ENCODE measurements at places on chromosomes 4 and X. TPM values are rescaled to one million over a fixed set of nuclear protein-coding genes. Genes with fewer than 3 reads are reported as not detected.
A peak's percentile ranks its signal among the peaks of the same experiment; 100 is the strongest.

- H3K4me3 ChIP-seq: peak within 1 kb of the TSS; percentile 71
- H3K27me3 ChIP-seq: no peaks in the 10 kb centered on the region
- DNase-seq: peak; percentile 98
- H3K27ac ChIP-seq: peak within 1 kb of the TSS; percentile 67
- no peaks in the 10 kb centered on the region for H3K36me3 ChIP-seq
Measured at GRCh38 chrX:53422086-53422860, at the start of gene SMC1A. Gene SMC1A, minus strand, starts transcription at chrX:53422654. Its CDS starts 54 bp downstream, at chrX:53422600.

DNA sequence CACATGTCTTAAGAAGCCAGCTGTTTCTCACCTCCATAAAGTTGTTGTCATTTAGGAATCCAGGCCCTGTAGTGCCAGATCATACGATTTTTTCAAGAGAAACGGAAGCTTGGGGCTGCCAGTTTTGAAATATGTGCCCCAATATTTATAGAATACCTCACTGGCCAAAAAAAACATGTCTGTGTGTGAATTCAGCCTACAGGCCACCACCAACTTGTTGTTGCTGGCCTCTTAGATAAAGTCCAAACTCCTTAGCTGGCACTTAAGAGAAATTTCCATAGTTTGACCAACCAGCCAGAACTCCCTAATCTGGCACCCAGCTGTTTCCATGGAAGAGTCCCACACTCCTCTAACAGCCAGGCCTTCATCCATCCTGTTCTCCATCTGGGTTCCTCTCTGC is 74.1 kb downstream of the WDR19 start:
- no peaks in the 10 kb centered on the region for H3K27me3 ChIP-seq
- no peak overlapping the region for H3K4me3 ChIP-seq
- H3K27ac ChIP-seq: no peak overlapping the region
- DNase-seq: no peak
- H3K4me1 ChIP-seq: no peaks in the 10 kb centered on the region

DNA sequence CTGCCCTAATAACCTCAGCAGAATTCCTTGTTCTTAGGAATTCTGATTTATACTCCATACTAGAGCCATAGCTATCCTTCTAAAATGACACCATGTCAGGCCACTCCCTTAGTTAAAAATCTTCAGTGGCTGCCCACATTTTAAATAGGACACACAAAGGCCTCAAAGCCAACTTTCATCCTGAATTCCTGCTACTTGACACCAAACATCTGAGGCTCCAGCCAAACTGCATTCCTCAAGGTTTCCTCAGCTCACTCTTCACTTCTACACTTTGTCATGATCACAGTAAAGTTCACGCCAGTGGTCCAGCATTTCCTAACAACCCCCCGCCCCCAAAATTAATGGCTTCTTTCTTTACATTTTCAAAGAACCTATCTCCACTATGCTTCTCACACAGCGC is 124.3 kb downstream of the ADGRA3 start:
- no peak overlapping the region for H3K27ac ChIP-seq
- peak; percentile 54 for DNase-seq
- H3K36me3 ChIP-seq: peaks cover 11% of the 10 kb centered on the region
- H3K4me3 ChIP-seq: no peak overlapping the region

GRCh38 chrX:40878766-40879165 is 143.4 kb upstream of the MED14 start:
- no peaks in the 10 kb centered on the region for H3K4me1 ChIP-seq
- H3K36me3 ChIP-seq: no peaks in the 10 kb centered on the region
- no peak for DNase-seq
- H3K27me3 ChIP-seq: peaks cover 2% of the 10 kb centered on the region

GRCh38 chr4:53098681-53099121 is 236.6 kb downstream of the RASL11B start:
- H3K27me3 ChIP-seq: no peaks in the 10 kb centered on the region
- peak; percentile 92 for DNase-seq
- no peaks in the 10 kb centered on the region for H3K36me3 ChIP-seq

GRCh38 chrX:68693481-68694434 is 46.3 kb downstream of the STARD8 start:
- no peaks in the 10 kb centered on the region for H3K36me3 ChIP-seq
- H3K4me3 ChIP-seq: peak overlapping the region; percentile 64
- DNase-seq: peak; percentile 50
- H3K27ac ChIP-seq: no peak overlapping the region
- no peaks in the 10 kb centered on the region for H3K4me1 ChIP-seq

DNA sequence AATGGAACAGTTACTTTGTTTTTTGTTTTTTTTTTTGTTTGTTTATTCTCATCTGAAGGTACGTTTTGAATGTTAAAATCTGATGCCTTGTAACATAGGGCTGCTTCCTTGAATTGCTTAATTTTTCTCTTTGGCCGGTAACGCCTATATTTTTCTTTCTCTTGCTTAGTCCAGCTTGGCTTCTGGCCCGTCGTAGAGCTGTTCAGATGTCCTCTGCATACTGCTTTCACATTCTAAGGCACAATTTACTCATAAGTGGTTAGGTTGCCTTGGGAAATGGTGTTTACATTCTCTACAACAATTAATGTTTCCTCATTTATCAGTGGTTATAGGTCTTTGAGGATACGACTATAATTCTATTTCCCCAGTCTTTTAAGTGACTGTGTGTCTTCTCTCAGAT is 7.9 kb downstream of the NONO start:
- no peak overlapping the region for H3K4me3 ChIP-seq
- peak; percentile 35 for DNase-seq
- H3K4me1 ChIP-seq: no peaks in the 10 kb centered on the region
- no peaks in the 10 kb centered on the region for H3K27me3 ChIP-seq

GRCh38 chr4:10622728-10623127 is 61.8 kb downstream of the CLNK start:
- H3K27ac ChIP-seq: no peak overlapping the region
- DNase-seq: no peak
- H3K36me3 ChIP-seq: no peaks in the 10 kb centered on the region
- H3K4me1 ChIP-seq: peaks cover 3% of the 10 kb centered on the region
- H3K4me3 ChIP-seq: no peak overlapping the region
- H3K27me3 ChIP-seq: peaks cover 11% of the 10 kb centered on the region

GRCh38 chr4:169215656-169216055 is 55.1 kb downstream of the SH3RF1 start:
- H3K27ac ChIP-seq: no peak overlapping the region
- H3K27me3 ChIP-seq: no peaks in the 10 kb centered on the region
- no peak for DNase-seq
- peaks cover 7% of the 10 kb centered on the region for H3K4me1 ChIP-seq
- H3K36me3 ChIP-seq: peaks cover 5% of the 10 kb centered on the region
- no peak overlapping the region for H3K4me3 ChIP-seq

DNA sequence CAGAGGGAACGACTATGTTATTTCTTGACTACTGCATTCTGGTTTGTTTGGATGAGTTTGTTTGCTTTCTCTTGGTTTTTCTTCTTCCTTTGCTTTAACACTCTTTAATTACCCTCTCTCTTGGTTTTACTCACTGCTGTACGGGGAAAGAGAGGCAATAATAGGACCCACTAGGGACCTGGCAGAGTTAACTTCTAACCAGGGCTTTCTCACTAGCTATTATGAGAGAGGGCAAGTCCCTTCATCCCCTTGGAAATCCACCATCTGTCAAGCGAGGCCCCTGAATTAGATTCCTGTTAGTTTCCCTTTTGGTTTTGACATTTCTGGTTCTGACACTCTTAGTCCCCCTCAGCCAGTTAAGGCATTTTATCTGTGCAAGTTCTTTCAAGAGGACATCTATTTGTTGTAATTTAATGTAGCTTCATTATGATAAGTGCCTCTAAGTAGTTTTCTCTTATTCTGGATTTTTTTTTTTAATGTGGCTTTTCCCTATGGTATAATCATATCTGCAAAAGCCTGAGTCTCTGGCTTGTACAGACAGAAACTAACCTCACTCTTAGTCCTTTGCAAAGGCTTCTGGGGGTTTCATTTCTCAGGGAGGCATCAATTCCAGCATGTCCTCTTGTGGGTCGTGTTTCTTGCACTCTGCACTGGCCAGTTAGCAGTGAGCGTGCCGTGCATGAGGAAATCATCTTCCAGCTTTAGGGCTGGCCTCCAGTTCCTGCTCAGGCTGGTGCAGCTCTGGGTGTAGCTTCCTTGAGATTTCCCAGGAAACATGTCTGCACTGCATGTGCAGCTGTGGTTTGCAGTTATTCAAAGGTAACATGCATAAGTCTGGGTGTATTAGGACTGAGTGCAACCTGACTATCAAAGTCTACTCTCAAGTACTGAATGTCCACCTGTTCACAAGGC is 221.3 kb downstream of the STIM2 start:
- no peaks in the 10 kb centered on the region for H3K36me3 ChIP-seq
- H3K27ac ChIP-seq: no peak overlapping the region
- no peak for DNase-seq
- no peak overlapping the region for H3K4me3 ChIP-seq
- H3K4me1 ChIP-seq: no peaks in the 10 kb centered on the region
- H3K27me3 ChIP-seq: peaks cover 15% of the 10 kb centered on the region

DNA sequence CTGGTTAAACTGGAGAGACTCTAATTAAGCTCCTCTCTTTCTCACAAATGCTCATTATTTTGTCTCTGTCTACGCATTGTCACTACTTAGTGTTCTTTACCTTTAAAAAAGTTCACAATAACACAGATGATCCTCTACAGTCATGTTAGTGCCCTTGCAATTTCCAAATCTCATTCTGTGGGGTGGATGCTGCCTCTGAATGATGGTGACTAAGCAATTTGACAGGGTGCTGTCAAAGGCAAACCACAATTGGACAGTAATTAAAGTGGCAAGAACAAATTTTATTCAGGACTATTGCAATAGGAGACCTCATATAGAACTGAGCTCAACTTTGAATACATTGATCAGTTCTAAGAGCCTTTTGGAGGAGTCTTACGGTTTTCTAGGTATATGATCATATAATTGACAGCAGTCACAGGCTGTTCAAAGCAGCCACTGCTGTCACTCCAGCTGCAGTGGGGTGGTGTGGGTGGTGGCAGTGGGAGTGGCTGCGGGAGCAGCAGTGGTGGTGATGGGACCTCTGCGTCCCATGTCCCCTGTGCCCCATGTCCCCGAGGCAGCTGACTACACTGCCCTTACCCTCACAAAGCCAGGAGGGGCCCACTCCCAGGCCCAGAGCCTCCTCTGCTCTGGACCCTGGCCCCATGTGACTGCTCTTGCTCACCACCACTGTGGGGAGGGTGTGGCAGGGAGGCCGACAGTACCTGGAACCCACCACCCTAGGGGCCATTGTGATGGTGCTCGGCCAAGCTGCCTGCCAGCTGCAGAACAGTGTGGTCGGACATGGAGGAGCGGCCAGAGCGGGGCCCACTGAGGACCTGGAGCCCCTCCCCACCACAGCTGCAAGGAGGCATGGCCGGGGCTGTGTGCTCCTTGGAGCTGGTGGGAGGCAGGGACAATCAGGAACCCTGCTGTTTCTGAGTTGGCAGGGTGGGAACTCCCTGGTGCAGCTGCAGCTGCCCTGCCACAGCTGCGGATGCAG is 30.4 kb upstream of the PAGE1 start:
- H3K27ac ChIP-seq: no peak overlapping the region
- no peaks in the 10 kb centered on the region for H3K27me3 ChIP-seq
- DNase-seq: no peak
- H3K36me3 ChIP-seq: no peaks in the 10 kb centered on the region
- no peaks in the 10 kb centered on the region for H3K4me1 ChIP-seq
- H3K4me3 ChIP-seq: no peak overlapping the region

- H3K36me3 ChIP-seq: no peaks in the 10 kb centered on the region
- H3K27me3 ChIP-seq: no peaks in the 10 kb centered on the region
- peak; percentile 77 for DNase-seq
- H3K4me1 ChIP-seq: peaks cover 27% of the 10 kb centered on the region
Measured at GRCh38 chr4:140238351-140239056, 84.5 kb upstream of the MAML3 start.

DNA sequence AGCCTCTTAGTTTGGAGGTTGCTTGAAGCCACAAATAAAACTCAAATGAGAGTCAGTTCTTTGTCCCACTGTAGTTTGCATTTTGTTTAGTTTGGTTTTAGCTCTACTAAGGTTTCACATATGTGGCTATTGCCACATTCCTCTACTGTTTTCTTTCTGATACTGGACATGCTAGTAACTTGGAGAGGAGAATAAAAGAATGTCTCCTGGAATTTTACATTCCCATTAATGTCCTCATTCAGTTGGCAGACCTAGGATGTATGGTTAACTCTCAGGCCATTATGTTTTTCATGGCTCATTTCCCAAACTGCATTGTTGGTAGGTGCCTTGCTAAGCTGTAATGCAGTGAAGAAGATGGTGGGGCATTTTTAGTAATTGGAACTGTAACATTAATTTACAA is 29.9 kb downstream of the UPRT start:
- peaks cover 4% of the 10 kb centered on the region for H3K36me3 ChIP-seq
- H3K27ac ChIP-seq: no peak overlapping the region
- H3K27me3 ChIP-seq: no peaks in the 10 kb centered on the region
- no peaks in the 10 kb centered on the region for H3K4me1 ChIP-seq
- peak; percentile 70 for DNase-seq
- no peak overlapping the region for H3K4me3 ChIP-seq

GRCh38 chrX:39157006-39157405 is 355.7 kb downstream of the MID1IP1 start:
- H3K4me3 ChIP-seq: no peak overlapping the region
- H3K4me1 ChIP-seq: no peaks in the 10 kb centered on the region
- H3K27me3 ChIP-seq: peaks cover 12% of the 10 kb centered on the region
- no peak overlapping the region for H3K27ac ChIP-seq
- no peak for DNase-seq
- H3K36me3 ChIP-seq: no peaks in the 10 kb centered on the region

DNA sequence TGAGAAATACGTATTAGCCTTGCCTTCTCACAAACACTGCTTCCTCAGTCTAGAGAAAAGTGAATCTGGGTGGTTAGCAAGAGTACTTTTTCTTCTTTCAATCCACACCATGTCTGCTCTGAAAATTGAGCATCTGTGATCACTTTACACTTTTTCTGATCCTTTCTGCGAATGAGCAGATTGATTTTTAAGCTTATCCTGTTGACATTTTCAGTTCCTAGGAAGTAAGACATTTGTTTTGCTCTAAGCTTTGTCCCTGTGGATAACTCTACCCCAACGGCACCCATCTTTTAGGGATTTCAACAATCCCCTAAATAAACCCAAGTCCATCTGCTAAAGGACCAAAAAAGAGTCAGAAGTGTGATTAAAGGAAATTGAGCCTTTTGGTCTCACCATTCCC is 487.5 kb downstream of the IQCM start:
- no peak overlapping the region for H3K27ac ChIP-seq
- DNase-seq: no peak
- no peaks in the 10 kb centered on the region for H3K4me1 ChIP-seq
- H3K27me3 ChIP-seq: no peaks in the 10 kb centered on the region
- H3K4me3 ChIP-seq: no peak overlapping the region
- no peaks in the 10 kb centered on the region for H3K36me3 ChIP-seq

Gene ALPK1
- 2.8 TPM for polyA plus RNA-seq

Gene PPP1R2C
- polyA plus RNA-seq: not detected

Gene TMEM47
- polyA plus RNA-seq: 51.5 TPM

Gene ABLIM2
- 0.07 TPM for polyA plus RNA-seq

Gene TIGD4
- polyA plus RNA-seq: not detected

Gene LEF1
- 0.93 TPM for polyA plus RNA-seq
